Neuronal stem cell (in vitro differentiated cells): ENCODE measurements at places on chromosomes 16 and 17.

- no peak for DNase-seq
These were observed 31.3 kb downstream of the NLRC5 start for GRCh38 chr16:57020651-57021050.

GRCh38 chr17:66996926-66997325 is 32.4 kb downstream of the CACNG4 start:
- DNase-seq = no peak

GRCh38 chr17:72297326-72298115 is 176.7 kb downstream of the SOX9 start:
- no peak for DNase-seq

GRCh38 chr17:27209316-27209715 is 84.6 kb upstream of the WSB1 start:
- DNase-seq = no peak

GRCh38 chr17:10171581-10171981 is 26.8 kb downstream of the GAS7 start:
- no peak for DNase-seq

DNA sequence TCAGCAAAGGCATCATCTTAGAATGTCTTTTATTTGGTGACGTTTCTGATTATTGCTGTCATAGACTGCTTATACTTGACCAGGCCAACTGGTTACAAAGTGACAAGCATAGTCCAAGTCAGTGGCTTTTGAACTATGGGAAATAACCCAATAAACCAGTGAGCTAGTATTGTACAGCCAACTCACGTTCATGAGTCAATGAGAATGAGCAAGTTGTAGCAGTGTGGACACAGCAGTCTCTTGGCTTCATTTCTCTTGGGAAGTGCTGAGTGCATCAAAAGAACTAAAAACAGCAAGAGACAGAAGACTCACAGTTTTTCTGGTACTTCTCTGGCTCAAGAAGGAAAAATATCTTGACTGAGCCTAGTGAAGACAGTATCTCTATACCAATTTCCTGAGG is 36.9 kb upstream of the CRISPLD2 start:
- no peak for DNase-seq

DNA sequence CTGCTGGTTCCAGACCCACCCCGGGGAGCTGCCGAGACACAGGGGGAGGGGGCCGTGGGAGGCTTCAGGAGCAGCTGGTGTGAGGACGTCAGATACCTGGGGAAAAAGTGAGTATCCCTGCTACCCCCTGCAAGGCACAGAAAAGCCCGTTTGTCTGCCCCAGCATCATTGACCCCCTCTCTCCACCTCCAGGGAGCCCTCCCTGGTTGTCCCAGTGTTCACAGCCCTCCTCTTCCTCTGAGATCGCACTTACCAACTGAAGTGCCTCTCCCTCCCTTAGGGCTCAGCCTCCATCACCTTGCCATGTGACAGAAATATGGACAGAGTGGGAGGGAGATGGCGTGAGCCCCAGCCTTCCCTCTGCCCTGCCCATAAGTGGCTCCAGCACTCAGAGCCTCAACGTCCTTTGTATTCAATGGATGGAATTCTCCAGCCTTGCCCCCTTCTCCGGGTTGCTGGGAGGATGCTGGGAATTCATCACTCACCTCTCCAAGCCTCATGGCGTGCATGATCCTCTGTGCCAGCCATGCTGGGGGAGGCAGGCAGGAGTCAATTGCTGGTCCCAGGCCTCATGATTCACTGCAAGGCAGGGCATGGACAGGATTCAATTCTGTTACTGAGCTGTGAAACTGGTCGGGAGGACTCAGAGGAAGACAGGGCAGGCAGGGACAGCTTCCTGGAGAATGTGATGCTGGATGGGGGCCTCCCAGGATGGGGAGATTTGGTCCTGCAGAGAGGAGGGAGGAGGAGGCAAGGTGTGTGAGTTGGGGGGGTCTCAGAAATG is 14.6 kb downstream of the SPNS3 start:
- no peak for DNase-seq

DNA sequence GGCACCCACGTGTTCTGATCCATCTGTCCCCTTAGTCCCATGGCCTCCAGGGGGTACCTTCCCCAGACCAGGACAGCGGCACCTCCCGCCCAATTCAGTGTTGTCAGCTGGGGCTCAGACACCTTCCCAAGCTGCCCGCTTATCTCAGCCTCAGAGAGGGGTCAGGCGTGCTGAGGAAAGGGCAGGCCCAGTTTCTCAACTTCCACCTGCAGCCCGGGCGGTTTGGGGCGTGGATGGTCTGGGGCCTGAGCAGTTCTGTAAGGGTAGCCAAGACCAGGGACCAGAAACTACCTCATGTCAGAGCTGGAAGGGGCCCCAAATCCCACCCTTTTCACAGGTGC is 5.1 kb downstream of the PLCD3 start:
- no peak for DNase-seq

DNA sequence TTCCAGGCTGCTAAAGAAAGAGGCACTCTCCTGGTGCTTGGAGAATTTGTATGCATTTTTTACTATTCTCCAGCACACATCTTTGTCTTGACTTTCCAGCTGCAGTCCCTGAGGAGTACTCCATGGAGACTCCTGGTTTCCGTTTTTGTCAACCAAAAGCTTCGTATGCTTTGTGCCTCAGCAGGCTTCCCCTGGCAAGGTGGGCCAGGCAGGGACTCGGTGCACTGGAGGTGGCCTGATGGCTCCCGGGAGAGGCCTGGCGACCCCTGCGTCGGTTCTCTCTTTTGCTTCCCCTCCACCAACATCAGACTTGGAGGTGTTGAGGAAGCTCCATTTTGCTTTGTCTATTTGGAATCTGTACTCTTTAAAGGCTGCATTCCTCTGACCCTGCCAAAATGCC is 23.7 kb downstream of the CDK5R1 start:
- DNase-seq = no peak

DNA sequence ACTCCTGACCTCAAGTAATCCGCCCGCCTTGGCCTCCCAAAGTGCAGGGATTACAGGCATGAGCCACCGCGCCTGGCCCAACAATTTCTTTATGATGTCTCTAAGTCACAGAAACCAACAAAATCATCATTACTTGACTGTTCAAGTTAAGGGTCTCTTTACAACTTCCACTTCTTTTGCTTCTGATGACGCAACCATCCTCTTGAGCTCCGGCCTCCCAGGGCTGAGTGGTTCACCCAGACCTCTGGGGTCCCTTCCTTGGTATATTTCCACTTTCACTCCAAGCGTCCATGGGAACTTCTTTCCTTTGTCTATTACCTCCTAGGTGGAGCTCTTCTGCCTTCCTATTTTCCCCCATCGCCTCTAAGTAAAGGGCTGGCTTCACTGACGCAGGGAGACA is 253.7 kb downstream of the NTN1 start:
- DNase-seq = no peak

GRCh38 chr17:13736916-13737315 is 135.2 kb upstream of the HS3ST3A1 start:
- no peak for DNase-seq

- DNase-seq = peak; percentile 2
These were observed 353.2 kb downstream of the MAF start for GRCh38 chr16:79247386-79247785.

- DNase-seq = no peak
These were observed 20.8 kb downstream of the C17orf67 start for GRCh38 chr17:56812901-56813388.

DNA sequence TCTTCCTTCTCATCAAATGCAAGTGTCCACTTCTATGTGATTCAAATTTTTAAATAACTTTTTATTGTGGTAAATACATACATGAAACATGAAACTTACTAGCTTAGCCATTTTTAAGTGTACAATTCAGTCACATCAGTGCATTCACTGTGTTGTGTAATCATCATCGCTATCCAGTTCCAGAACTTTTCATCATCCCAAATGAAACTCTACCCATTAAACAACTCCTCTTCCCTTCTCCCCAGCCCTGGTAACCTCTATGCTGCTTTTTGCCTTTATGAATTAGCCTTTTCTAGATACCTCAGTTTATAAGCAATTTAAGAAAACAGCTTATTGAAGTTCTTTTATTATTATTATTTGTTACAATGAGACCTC is 41.1 kb upstream of the IL34 start:
- no peak for DNase-seq

GRCh38 chr16:81458149-81458669 is 13.6 kb downstream of the CMIP start:
- DNase-seq = no peak

DNA sequence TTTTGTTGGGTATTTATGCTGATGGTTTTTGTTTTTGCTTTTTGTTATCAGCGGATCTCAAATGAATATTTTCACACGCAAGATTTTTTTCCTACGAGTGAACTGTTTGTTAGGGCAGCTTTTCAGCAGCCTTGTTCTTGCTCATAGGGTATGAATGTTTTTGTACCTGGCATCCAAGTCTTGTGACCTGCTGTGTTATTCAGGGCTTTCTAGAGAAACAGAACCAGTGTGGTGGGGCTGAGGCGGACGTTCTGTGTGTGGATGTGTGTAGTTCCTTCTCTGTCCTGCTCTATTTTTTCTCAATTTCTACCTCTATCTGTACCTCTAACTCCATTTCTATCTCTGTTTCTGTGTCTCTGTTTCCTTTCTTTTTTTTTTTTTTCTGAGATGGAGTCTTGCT is 78.3 kb downstream of the SNX29 start:
- no peak for DNase-seq

GRCh38 chr17:81336930-81337325 is 41.8 kb upstream of the SLC38A10 start:
- no peak for DNase-seq

GRCh38 chr16:30122604-30123160 is 338 bp downstream of the MAPK3 start:
- no peak for DNase-seq

GRCh38 chr16:8370374-8371270 is 219.7 kb downstream of the TMEM114 start:
- DNase-seq = no peak

- no peak for DNase-seq
These were observed 106.5 kb downstream of the COPRS start for GRCh38 chr17:31752584-31752983.

GRCh38 chr17:39169101-39169500 is 3.1 kb upstream of the ARL5C start:
- DNase-seq = no peak

- no peak for DNase-seq
These were observed 19.4 kb downstream of the CLUH start for GRCh38 chr17:2691965-2692780.

DNA sequence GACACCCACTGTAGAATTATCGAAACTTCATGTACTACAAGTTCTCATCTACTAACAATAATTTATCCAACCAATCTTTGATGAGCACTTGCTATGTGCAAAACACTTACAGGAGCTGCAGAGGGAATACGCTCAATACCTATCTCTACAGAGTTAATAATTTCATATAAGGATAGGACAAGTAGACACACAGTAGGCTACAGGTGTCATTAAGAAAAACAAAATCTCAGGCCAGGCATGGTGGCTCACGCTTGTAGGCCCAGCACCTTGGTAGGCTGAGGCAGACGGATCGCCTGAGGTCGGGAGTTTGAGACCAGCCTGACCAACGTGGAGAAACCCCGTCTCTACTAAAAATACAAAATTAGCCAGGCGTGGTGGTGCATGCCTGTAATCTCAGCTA is 91.3 kb upstream of the PLEKHM1 start:
- DNase-seq = no peak

DNA sequence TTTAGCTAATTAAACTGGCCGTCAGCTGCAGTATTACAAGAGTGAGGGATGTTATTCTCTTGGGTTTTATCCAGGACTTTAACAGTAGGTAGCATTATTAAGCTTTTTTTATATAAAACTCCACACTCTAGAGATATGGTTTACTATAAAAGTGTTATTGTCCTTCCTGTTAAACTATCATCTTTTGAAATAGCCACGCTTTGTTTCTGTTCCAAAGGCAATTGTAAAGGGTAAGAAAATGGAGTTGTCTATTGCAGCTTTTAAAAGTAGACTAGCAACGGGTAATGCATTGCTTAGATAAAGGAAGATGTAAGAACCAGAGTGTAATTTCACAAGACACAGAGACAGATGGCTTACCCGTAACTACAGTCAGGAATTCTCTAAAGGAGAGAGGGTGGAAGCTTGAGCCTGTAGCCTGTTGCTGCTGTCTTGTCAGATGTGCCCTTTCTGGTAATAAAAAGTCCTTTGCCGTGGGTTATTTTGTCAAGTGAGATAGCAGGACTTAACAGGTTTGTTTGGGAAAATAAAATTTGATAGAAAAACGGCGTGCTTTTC is 56.4 kb downstream of the WWOX start:
- no peak for DNase-seq

- DNase-seq = no peak
These were observed 253.9 kb upstream of the CACNG5 start for GRCh38 chr17:66580956-66581391.

- DNase-seq = no peak
These were observed 512.4 kb upstream of the CDH11 start for GRCh38 chr16:65634291-65634690.
